Activated T-helper 1 cell treated with anti-CD3 and anti-CD28 coated beads, Interleukin-12 subunit alpha, Interleukin-12 subunit beta, Interleukin-2, Interleukin-4 antibody, amounts not matched to agents 30 ng/mL and 10 ng/mL and 1 ng/mL, durations not matched to agents 14 hours and 24 hours and 36 hours (primary cell): ENCODE measurements at places on chromosomes 5 and 9. TPM values are rescaled to one million over a fixed set of nuclear protein-coding genes. Genes with fewer than 3 reads are reported as not detected.

GRCh38 chr9:14346231-14346791, 32.4 kb upstream of the NFIB start:
- H3K27me3 ChIP-seq = peaks cover 52% of the 10 kb centered on the region
- H3K4me3 ChIP-seq = no peak overlapping the region
- DNase-seq = no peak
- no peaks in the 10 kb centered on the region for H3K4me1 ChIP-seq

DNA sequence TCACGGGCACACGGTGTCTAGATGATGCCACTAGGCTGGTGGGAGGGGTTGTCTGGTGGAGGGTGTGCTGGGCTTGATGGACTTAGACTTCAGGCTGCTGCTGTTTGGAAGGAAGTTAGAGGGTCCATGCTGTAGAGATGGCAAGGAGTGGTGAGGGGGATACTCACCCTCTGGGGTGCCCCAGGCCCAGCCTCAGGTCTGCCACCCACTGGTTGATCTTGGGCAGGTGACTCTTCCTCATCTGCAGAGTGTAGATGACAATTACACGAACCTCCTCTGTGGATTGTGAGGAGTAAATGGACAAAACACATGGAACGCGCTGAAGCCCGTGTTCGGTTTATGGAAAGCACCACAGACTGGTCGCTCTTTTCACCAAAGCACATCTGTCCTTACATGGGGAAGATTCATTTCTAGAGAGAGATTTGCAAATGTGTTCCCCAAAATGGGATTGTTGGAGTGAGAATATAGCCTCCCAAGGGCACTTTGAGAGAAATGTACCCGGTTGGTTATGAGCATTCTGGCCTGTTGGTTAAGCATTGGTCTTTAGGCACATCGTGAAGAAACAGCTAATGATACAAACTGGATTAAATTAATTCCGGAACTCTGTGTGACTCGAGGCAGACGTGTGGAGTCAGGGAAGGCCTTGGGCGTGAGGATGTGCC, 58.2 kb downstream of the ZNF618 start:
- no peaks in the 10 kb centered on the region for H3K36me3 ChIP-seq
- H3K4me1 ChIP-seq = no peaks in the 10 kb centered on the region
- no peak for DNase-seq
- H3K27me3 ChIP-seq = peaks cover 3% of the 10 kb centered on the region
- H3K4me3 ChIP-seq = no peak overlapping the region

GZMA gene
- total RNA-seq = 88.1 and 93.7 TPM in 2 replicates

C9orf153 gene
- 0.34 TPM in 1 of 2 replicates, not detected in the other for total RNA-seq

RPL35 gene
- total RNA-seq = 1,681 and 1,750 TPM in 2 replicates

CDH10 gene
- total RNA-seq = not detected in 2 replicates

- no peak overlapping the region for H3K27ac ChIP-seq
- peaks cover 28% of the 10 kb centered on the region for H3K36me3 ChIP-seq
- H3K4me3 ChIP-seq = no peak overlapping the region
- H3K27me3 ChIP-seq = no peaks in the 10 kb centered on the region
These were observed 11.6 kb upstream of the CEL start for GRCh38 chr9:133050142-133050541.

- no peaks in the 10 kb centered on the region for H3K4me1 ChIP-seq
- no peaks in the 10 kb centered on the region for H3K36me3 ChIP-seq
- DNase-seq = no peak
- H3K4me3 ChIP-seq = no peak overlapping the region
- peaks cover 5% of the 10 kb centered on the region for H3K27me3 ChIP-seq
These were observed 133.7 kb upstream of the MAP1B start for GRCh38 chr5:71973563-71973962.

- H3K36me3 ChIP-seq = no peaks in the 10 kb centered on the region
- no peak for DNase-seq
- H3K4me1 ChIP-seq = no peaks in the 10 kb centered on the region
- H3K27ac ChIP-seq = no peak overlapping the region
- no peak overlapping the region for H3K4me3 ChIP-seq
- H3K27me3 ChIP-seq = no peaks in the 10 kb centered on the region
These were observed 1649.8 kb downstream of the EFNA5 start for GRCh38 chr5:106020894-106021293.

GRPEL2 gene
- total RNA-seq = 30.4 and 30.6 TPM in 2 replicates

DNA sequence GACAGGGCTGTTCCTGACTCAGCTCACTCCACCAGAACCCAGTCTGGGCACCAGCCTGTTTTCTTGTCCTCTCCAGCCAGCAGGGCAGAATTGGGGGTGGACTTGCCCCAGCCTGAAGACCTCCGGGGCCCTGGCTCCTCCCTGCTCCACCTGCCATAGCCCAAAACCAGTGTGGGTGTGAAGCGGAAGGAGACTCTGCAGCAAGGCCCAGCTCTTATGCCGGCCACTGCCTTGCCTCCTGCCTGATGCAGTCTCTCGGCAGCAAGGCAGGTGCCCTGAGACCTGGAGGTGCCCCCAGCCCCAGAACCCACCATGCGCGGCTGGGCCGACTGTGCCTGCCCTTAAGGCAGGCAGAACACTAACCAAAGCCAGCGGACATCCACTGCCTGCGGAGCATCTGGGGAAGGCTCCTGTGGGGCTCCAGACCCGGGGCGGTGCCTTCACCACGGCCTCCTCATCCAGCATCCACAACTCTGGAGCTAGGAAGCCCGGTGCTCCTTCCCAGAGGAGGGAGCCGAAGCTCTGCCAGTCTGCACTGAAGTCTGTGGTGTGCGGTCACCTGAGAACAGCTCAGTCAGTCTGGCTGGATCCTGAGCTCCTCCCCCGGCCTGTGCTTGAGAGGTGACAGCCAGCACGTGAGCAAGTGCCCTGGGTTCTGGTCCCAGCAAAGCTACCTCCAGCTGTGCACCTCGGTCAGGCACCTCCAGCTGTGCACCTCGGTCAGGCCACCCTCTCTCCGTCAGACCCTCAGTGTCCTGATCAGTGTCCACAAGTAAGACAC, 116.7 kb downstream of the ADAMTS2 start:
- no peak overlapping the region for H3K27ac ChIP-seq
- no peak for DNase-seq
- H3K36me3 ChIP-seq = no peaks in the 10 kb centered on the region
- H3K4me1 ChIP-seq = no peaks in the 10 kb centered on the region
- H3K4me3 ChIP-seq = no peak overlapping the region

CDC25C gene
- total RNA-seq = 5.3 and 5.6 TPM in 2 replicates

DNA sequence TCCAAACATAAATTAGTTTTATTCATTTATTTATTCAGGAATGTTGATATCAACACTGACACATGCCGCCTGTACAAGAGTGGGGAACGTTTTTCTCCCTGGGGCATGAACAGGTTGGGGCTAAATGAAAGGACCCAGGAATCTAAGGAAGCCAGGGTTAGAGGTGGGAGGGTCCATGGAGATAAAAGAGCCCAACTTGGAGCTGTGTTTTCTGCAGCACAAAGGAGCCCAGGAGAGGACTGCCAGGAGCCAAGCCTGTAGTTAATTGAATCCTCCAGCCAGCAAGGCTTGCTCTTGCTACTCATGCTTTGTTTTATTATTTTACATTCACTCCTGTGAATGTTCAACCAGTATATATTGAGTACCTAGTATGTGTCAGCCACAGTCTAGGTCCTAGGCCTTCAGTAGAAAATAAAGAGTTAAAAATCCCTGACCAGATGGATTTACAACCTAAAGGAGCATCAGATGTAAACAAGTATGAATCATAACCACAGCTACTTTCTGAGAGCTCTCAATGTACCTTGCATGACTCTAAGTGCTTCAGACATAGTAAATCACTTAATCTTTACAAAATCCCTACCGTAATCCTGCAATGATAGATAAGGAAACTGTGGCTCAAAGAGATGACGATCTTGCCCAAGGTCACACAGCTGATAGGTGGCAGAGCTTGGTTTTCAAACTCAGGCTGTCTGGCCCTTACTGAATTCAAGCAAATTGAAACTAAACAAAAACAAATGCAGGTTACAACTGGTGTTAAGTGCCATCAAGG, 69.8 kb downstream of the ASTN2 start:
- H3K27ac ChIP-seq = no peak overlapping the region
- no peaks in the 10 kb centered on the region for H3K4me1 ChIP-seq
- H3K27me3 ChIP-seq = no peaks in the 10 kb centered on the region
- H3K4me3 ChIP-seq = no peak overlapping the region
- H3K36me3 ChIP-seq = no peaks in the 10 kb centered on the region
